Activated CD4-positive, alpha-beta T cell treated with anti-CD3 and anti-CD28 coated beads for 48 hours (primary cell): ENCODE measurements at places on chromosomes 16 and 17.

GRCh38 chr16:79589601-79590102 lies 10.9 kb downstream of the MAF start:
- no peak for DNase-seq

DNA sequence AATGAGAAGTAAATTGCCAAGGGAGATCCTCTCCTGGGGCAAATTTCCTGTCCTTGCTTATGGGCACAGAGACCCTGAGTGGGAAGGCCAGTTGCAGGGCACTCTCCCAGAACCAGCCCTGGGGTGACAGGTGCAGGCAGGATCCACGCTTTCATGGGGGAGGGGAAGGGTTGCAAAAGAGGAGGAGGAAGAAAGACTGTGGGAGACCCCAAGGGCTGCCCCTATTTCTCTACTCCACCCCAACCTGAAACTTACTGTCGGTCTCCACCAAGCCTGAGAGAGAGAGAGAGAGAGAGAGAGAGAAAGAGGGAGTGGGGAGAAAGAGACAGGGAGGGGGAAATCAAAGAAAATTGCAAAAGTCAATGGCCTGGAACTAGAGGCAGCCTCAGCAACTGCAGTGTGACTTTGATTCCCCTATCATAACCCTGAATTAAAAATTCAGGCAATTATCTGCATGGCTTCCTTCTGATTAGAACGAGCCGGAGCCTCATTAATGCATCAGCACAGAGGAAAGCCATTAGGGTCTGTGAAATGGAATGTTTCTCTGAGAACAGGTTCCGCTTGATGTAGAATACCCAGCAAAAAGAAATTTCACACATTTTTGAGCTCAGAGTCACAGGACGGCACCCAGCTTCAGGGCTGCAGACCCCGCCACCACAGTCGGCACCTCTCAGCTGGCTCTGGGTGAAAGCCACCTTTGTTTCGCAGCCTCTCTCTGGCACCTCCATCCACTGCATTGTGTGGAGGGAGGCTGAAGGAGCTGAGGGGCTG lies 45.1 kb upstream of the HNF1B start:
- DNase-seq, result no peak

- DNase-seq, result no peak
Measured at GRCh38 chr17:830950-831349, 48.8 kb downstream of the MRM3 start.

DNA sequence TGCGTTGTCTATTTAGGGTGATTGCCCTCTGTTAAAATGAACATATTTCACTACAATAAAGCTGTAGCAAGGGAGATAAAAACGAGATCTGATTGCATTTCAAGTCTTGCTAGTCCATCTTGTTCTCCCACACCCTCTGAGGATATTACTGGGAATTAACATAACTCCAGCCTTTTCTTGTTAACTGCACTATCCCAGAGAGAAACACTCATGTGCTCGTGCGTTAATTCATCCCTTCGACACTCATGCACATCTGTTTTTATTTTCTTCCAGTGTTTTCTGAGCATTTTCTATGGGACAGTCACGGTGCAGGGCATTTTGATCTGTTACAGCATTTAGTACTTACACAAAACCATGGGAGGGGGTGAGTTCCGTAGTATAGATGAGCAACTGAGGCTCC lies 202.1 kb downstream of the CYLD start:
- DNase-seq, result no peak

DNA sequence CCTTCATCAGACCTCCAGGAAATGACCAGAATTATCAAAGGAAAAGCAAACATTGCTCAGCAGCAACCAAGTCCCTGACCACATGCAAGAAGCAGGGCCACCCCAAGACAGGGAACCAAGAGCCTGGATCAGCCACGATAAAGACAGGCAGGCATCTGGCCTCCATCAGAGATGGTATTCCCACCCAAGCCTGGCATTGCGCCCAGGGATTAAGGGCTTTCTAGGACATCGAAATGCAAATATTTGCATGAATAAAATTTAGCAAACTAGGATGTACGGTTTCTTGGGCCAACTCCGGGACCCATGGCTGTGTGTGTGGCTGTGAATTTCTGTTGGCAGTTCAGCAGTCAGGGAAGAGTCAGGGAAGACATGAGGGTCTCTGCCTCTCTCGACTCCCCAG lies 241.4 kb upstream of the DYNLRB2 start:
- DNase-seq, result no peak

DNA sequence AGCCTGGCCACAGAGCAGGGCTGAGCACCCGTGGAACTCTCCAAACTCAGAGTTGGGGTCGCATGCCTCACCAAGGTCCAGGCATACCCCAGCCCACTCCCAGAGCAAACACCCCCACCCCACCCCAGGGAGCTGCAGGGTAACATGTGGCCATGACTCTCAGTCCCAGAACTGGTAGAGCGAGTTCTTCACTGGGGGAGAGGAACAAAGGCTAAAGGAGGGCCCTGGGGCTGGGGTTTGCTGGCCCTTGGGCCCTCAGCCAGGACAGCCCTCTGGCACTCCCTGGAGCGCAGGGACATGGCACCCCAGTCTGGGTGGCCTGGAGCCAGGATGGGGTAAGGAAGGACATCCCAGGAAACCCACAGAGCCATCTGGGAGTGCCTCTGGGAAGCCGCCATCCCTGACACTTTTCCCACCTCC lies 4.2 kb downstream of the HID1 start:
- DNase-seq, result no peak

GRCh38 chr16:78882751-78883150 lies 717.8 kb downstream of the MAF start:
- DNase-seq, result no peak

DNA sequence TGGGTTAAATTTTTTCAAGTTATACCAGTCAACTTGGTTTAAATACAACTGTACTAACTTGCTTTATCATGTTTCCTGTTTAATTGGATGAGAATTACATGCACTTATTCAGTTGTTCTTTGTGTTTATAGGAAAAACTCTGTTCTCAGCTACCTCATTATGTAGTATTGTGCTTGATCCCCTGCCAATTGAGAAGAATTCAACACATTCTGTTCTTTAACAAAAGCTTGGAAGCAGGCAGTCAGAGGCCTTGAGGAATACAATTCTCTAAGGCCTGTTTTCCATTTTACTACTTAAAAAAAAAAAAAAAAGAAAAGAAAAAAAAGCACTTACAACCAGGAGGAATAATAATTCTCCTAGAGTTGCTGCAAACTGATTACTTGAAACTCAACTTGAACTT lies 60.6 kb upstream of the CMIP start:
- DNase-seq, result no peak

DNA sequence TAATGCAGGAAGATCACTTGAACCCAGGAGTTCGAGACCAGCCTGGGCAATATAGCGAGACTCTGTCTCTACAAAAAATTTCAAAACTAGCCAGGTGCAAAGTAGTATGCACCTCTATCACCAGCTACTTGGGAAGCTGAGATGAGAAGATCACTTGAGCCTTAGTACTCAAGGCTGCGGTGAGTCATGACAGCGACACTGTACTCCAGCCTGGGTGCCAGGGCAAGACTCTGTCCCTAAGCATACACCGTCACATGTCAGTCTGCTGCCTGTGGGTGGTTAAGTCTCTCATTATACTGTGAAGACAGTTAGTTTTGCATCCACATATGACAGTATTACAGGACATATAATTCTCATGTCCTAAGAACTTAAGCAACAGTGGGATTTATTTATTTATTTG lies 21.8 kb downstream of the NMRAL1 start:
- DNase-seq, result no peak

GRCh38 chr17:3782751-3783150 lies 18.2 kb downstream of the ITGAE start:
- DNase-seq, result no peak

DNA sequence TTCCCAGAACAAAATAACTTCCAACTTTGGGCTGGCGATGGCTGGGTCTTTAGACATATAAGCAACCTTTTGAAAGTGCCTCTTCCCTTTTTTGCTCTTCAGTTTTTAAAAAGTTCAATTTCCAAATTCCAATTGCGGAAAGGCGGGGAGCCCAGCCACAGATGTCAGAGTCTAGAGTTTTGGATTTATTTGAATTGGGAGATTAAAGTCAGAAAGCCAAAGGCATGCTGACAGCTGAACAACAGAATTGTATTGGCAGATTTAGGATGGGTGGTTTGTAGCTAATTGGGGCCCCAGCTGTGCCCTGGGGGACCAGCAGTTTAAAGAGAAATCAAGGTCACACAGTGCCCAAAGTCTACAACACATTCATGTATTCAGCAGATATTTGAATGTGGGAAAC lies 10.5 kb downstream of the YPEL2 start:
- no peak for DNase-seq

GRCh38 chr17:67779098-67779672 lies 46.1 kb upstream of the BPTF start:
- DNase-seq, result peak; percentile 47

GRCh38 chr16:65476448-65476955 lies 354.6 kb upstream of the CDH11 start:
- no peak for DNase-seq

GRCh38 chr17:78180083-78180482 lies 6.8 kb downstream of the TK1 start:
- DNase-seq, result no peak

DNA sequence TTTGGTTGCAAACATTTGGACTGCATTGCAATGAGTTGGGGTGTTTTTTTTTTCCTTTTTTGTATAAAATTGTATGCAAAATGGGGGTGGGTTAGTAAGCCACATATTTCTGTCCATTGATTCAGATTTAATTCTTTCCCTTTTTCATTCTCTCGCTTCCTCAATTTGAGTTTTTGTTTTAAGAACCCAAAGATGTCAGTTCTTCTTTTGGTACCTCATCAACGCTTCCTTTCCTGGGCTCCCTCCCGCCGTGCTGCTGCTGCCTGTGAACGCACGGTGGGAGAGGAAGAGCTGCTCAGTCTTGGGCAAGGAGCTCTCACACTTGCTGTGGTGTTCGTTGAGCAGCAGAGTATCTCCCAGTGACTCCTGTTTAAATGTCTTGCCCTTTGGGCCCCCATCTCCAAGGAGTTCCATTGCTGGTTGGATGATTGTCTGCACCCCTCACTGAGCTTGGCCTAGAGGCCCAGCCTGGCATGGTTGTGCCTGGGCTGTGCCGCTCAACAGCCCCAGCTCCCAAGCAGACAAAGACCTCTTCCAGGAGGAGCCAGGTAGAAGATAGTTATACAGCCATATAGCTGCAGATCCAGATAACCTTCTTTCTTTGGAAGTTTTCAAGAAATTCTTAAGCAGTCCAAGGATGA lies 13.6 kb downstream of the UBFD1 start:
- DNase-seq, result no peak

DNA sequence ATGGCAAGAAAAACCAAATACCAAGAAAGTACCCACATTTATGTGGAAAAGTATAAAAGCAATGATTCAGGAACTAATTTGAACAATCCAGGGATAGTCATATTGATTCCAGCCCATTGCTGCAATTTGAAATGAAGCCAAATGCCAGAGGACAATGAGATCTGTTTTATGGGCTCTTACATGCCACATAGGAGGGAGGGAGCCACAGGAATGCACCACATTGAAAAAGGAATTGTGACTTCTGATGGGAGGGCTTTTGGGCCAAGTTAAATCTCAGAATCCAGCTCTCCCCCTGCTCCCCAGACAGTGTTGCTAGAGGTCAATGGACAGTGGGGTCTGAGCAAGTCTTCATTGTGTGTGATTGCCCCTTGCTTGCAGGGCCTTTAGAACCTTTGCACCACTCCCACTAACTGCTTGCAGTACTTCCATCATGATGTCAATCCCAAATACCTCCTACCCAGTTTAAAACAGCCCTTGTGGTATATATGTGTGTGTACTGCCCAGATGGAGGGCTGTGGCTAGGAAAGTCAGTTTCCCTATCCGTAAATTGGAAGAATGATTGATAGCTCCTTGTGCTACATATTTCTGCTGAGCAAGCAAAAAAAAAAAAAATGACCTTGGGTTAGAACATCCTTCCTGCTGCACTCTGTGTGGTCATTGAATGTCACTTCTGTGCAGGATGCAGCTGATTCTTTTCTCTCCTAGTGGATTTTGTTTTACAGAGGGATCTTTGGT lies 406.8 kb downstream of the UTP18 start:
- DNase-seq, result no peak

DNA sequence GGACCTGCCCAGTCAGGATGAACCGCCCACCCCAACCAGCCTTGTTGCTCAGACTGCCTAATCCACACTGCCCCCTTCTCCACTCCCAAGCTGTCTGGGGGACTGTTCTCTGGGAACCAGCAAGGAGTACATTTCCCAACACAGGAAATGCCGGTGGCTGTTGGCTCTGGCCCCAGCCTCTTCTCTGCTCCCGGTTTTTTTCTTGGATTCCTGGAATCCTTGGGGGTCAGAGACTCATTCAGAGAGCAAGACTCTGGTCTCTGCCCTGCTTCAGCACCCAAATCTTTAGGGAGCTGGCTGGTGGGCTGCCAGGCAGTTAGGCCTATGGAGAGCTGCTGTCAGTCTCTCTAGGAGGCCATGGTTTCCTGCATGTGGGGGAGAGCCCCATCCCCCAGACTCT lies 10.8 kb upstream of the MTMR4 start:
- DNase-seq, result no peak

GRCh38 chr16:89701425-89702406 lies at the start of gene SPATA2L:
Gene SPATA2L, minus strand, starts transcription at chr16:89701705. Its CDS starts 473 bp downstream, at chr16:89701232.
- peak; percentile 98 for DNase-seq

DNA sequence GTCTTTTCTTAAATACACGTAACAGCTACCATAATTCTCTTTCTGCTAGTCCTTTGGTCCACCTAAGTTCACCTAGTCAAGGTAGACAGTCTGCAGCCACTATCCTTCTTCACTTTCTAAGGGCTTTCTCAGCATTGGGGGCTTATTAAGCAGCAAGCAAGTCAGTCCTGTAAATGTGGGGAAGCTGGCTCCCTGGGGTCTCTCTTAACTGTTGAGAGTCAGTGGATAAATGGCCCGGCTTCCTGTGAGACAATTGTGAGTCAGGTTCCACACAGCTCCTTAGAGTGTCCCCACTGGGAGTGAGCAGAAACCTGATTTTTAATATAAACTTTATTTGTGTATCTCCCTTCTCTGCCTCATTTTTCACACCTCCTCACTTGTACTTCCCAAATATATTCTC lies 132.1 kb downstream of the CDH13 start:
- no peak for DNase-seq

DNA sequence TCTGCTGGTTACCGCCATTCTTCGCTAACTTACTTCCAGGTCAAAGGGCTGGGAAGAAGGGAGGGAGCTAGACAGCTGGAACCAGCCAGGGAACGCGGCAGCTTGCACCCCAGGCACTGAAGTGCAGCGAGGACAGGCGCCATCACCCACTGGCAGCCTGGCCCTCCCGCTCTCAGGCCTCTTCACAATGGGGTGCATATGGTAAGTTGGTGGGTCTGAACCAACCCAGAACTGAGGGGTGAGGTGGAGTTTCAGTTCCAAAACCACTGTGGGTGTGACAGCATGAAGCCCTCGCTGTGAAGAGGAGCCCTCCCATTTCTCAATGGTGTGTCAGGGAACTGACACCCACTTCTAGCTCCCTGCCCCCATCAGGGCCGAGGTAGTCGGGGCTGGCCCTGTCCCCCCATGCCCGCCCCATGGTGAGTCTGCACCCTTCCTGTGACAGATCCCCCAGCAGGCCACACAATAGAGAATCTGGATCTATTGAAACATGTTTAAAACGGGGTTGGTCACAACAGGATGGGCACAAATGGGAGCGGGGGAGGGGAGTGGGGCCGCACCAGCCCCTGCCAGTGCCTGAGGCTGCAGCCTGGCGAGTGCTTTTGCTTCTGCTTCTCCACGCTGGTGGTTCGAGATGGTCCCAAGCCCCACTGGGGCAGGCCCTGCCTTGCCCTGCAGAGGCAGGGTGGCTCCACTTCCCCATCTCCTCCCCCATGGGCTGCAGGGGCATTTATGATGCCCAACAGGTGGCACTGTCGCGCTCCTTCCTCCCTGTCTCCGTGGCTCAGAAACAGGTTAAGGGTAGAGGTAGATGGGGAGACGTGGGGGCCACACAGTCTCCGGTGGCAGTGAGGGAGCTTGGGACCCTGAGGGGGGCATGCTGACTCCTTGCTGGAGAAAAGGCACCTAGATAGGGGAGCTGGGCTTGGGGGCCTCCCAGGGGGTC lies 2.3 kb downstream of the LIMD2 start:
- DNase-seq, result peak; percentile 87
